ENCODE measurements at places on chromosomes 12 and 14.

- DNase-seq: no peak
These were observed 21.8 kb upstream of the RNU6-8 start for GRCh38 chr14:32224737-32225377.

GRCh38 chr12:3263282-3263681, 186.1 kb downstream of the TSPAN9 start:
- DNase-seq: no peak

GRCh38 chr14:57244106-57244505, 24.6 kb downstream of the EXOC5 start:
- DNase-seq: no peak

DNA sequence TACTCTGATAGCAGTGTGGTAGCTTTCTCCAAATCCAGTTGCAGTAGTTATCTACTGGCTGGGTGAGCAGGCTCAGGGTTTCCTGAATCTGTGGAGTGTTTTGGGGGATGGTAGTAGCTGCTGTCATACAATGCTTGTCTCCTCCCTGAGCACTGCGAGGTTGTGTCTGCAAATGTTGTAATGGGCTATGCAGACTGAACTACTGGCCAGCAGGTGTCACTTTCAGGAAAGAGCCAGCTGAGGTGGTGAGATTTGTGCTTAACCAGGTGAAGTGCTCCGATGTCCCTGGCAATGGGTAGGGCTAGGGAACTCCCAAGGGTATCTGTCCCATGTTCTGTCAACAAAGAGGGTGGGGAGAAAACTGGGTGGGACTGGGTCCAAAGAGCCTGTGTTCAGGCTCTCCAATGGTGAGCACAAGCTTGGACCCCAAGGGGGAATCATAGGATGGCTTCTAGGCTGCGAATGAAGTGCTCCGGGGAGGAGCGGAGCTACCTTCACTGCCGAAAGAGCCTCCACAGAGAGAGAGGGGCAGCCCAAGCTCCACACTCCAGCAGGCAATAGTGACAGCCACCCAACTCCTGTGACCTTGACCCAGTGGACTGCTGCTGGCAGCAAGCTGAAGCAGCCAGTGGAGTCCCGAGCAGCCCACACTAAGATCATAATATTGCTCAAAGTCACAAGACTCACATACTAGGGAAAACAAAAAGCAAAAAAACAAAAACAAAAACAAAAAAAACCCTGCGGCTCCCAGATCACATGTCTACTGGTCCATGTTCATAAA, 1324.0 kb upstream of the USP15 start:
- no peak for DNase-seq

DNA sequence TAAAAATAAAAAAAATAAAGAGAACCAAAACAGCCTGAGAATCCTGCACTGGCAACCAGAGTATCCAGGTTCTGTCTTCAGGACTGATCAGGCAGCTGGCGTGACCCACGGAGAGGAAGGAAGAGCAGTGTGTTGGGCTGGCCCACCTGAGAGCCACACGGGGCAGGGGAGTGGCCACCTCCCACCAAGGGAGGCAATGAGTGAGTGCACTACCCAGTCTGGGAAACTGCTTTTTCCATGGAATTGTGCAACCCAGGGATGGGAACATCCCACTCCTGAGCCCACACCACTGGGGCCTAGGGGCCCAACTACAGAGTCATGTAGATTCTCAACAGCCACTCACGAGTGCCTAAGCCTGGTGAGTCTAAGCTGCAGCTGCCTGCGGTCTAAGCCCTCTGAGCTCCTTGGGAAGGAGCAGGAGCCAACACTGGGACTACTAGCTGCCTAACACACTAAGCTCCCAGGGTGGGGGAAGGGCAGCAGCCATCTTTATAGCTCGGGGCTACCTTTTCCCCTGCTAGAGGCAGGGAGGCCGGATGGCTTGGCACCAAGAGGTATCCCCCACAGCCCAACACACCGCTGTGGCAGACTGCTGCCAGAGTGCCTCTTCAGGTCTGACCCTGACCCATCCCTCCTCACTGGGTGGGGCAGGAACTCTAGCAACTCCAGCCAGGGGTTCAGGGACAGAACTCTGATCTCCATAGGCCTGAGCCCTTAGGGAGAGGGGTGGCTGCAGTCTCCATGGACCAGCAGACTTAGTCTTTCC, 610.9 kb downstream of the RERGL start:
- no peak for DNase-seq

DNA sequence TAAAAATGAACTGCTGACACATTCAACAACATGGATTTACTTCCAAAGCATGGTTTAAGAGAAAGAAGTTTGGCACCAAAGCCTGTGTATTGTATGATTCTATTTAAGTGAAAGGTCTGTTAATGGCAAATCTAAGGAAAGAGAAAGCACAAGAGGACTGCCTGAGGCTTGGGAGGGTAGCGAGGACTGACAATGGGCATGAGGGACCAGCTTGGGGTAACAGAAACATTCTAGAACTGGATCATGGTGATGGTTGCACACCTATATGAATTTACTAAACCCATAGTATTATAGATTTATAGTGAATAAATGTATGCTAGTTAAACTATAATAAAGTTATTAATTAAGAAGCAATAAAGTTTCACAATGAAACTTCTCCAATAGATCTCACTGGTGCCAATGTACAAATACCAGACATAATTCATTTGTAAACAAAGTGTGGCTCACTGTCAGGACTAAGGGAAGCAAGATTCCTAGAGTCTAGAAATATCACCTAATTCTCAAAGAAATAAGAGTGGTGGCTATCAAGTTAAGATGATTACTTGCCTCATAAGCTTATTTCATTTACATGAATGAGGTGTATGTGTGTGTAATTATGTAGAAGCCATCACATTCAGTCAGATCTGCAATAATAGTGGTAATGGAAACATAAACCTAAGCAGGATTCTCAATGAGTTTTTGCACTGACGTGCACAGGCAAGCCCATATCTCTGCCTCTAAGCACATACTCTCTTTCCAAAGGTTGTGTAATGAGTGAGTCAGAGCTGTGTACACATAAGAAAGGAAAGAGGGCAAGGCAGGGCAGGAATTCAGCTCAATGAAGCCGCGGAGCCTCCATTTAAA, 353.4 kb downstream of the KCNH5 start:
- no peak for DNase-seq

GRCh38 chr14:91283666-91284065, 39.2 kb upstream of the GPR68 start:
- no peak for DNase-seq

GRCh38 chr12:3533703-3534386, 42.8 kb downstream of the PRMT8 start:
- DNase-seq: no peak

DNA sequence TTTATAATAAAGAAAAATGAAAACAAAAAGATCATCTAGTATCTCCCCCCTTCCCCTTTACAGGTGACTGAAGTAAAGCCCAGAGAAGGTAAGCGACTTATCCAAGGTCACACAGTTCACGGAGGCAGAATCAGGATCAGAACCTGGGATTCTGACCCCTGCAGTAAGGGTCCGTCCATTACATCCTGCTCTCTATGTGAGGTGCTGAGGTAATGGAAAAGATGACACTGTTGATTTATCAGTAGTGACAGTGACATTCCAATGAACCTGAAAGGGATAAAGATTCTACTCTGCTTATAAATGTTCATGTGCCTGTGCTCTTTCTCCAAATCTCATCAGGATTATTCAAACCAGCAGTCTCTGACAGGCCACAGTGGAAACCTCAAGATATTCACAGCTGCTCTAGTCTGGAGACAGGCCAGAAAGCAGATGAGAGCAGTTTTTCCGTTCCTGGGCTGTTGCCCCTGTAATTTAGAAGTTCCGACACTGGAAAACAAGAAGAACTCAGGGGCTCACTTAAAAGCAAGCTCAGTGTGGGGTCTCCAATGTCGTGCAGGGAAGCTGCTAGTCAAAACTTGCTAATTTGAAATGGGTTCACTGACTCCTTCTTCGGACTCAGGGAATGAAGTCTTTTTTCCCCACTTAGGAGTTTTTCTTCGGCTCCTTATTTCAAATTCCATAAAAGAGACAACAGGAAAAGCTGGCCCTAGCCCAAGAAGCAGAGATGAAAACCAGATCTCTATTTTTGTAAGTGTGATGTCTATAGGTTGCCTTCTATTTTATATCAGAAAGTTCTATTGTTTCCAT, 131.8 kb upstream of the EEA1 start:
- DNase-seq: no peak

GRCh38 chr14:44951051-44951450, 10.7 kb downstream of the KLHL28 start:
- no peak for DNase-seq

- no peak for DNase-seq
These were observed 36.3 kb upstream of the WDR89 start for GRCh38 chr14:63677891-63678379.

- no peak for DNase-seq
These were observed 131.2 kb upstream of the FOXG1 start for GRCh38 chr14:28635387-28635786.

DNA sequence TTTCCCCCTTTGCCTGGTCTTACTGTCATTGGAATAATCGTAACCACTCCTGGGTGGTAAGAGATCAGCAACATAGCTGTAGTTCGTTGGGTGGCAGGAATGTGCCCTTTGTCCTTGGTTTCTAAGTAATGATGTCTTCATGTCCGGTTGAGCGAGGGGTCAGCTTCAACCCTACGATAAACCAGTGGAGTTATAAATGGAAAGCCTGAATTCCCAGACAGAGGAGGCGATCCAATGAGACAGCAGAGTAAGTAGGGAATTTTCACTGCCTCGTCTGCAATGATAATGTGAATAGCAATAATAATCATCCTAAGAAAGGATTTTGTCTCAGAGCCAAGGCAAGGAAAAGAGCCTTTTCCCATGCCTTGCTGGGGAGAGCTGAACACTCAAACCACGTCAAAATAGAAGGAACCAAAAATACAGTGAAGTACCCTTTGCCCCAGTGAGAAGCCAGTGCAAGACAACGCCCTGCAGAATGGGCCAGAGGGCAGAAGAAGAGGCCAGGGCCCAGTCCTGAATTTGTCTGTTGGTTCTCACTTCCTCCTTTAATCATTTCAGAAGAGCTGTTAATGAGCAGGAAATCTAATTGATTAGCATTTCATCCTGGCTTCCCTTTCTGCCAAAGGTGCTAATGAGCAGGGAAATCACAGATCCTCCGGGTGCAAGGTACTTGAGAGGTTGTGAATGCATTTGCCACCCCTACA, 330.7 kb downstream of the CACNA1C start:
- no peak for DNase-seq

DNA sequence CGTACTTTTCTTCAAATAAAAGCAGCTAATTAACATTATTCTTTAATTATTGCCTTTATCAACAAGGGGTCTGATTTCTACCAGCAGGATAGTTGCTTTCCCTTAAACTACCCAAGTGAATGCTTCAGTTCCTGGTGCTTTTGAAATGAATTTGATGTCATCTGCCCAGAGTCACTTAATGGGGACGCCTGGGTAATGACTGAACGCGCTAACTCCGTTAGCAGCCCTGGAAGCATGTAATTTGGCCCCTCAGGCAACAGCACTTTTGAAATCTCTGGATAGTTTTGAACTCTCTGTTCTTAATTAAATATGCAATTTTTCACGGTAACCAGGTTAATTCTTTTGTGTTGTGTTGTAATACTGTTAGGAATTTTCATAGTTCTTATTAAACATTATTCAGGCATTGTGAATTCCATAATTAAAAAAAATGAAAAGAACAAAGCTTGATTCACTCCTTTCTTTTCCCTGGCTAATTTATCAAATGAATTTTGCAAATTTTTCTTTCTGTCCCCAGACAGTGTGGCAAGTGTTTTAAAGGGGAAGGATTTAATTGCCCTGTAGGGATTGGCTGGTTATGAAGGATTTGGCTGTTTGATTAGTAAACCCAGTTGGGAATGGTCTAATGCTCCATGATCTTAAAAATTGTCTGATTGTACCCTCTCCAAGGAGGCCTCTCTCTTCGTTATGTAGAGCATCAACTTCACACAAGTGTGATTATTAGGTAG, 137.5 kb upstream of the MYL2 start:
- no peak for DNase-seq

GRCh38 chr14:78567343-78567742, 397.2 kb downstream of the NRXN3 start:
- no peak for DNase-seq

- DNase-seq: no peak
These were observed 1.5 kb downstream of the FBLN5 start for GRCh38 chr14:91945751-91946621.

- DNase-seq: no peak
These were observed 192.3 kb upstream of the FSCB start for GRCh38 chr14:44699391-44699790.

Measured in stimulated activated CD4-positive, alpha-beta T cell treated with anti-CD3 and anti-CD28 coated beads, Interleukin-15, amount 100 ng/mL, for 1 hour (primary cell).